Activated CD4-positive, alpha-beta T cell treated with anti-CD3 and anti-CD28 coated beads, Interleukin-2, amount 10 ng/mL, durations not matched to agents 7 days and 5 days (primary cell): ENCODE measurements at places on chromosomes 2 and 18.

DNA sequence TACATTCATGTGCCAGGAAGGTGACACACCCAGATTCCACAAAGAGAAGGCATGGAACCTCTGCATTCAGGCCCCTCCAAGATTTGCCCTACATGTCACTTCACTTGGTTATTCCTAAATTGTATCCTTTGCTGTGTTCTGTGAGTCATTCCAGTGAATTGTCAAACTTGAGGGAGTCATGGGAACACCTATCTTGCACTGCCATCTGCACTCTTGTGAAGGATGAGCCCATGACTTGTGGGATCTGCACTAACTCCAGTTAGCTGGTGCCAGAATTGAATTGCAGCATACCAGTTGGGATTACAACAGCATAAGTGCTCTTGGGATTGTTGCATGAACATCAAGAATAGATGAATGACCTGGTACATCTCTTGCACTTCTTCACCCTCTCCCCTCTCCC is 1288.0 kb upstream of the ZEB2 start:
- no peak for DNase-seq

GRCh38 chr2:101823347-101823791 is 125.9 kb downstream of the MAP4K4 start:
- DNase-seq = peak; percentile 78

DNA sequence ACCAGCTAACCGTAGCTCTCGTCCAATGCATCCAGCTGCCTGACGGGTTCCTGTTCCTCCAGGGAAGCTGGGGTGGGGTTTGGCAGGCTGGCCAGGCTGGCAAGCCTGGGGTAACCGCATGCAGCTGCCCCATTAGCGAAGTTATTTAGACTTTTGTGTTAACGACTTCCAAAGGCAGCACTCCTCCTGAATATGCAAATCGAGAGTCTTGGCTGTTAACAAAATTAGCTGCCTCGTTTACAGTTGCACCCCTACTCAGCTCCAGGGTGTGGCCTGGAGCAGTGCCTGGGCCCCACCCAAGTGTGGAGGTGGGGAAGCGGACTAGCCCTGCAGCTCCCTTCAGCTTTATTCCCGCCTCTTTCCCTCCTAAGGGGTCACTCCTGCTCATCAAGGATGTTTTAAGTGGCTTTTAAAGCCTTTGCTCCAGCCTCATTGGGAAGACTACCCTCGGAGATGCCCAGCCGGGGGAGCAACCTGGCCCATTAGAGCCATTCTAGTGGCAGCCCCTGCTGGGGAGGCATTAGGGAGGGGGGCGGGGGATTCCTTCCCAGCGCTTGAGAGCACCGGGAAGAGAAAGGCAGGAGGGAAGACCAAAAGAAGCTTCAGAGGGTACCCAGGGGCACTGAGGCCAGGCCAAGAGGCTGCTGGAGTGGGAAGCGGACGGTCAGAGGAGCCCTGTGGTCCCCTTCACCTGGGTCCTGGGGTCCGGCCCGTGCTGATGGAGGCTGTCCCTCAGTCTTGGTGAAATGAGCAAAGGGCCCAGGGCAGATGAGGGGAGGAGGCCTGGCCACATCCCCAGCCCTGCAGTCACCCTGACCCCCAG is 204.1 kb downstream of the CELF4 start:
- no peak for DNase-seq

DNA sequence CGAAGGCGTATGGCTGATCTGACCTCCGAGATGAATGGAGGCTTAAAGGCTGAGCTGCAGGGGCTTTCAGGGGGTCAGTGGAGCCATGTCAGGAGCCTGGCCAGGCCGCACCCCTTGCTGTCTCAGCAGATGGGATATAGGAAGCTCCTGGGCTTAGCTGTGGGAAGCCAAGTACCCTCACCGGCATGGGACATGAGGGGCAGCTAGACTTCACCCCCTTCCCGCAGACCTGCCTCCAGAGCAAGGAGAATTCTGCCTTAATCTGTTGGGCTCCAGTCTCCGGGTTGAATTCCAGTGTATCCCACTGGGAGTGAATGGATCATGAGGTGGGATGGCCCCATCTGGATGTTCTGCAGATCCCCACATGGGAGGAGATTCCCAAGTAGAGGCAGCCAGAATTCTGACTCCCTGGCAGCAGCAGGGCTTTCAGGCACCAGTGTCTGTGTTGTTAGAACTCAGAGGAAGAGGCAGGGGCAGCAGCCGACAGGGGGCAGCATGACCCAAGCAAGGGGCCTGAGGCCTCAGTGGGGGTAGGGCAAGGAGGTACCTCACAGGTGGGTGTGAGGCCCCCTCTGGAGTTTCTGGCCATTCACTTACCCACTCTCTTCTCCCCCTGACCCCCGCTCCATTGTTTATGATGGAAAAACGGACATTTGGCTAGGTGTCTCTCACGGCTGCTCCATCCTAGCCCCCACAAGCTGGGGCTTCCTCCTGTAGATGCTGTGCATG is 19.1 kb downstream of the CAPG start:
- DNase-seq = peak; percentile 83

GRCh38 chr2:227853204-227853629 is 18.2 kb upstream of the DAW1 start:
- DNase-seq = no peak

DNA sequence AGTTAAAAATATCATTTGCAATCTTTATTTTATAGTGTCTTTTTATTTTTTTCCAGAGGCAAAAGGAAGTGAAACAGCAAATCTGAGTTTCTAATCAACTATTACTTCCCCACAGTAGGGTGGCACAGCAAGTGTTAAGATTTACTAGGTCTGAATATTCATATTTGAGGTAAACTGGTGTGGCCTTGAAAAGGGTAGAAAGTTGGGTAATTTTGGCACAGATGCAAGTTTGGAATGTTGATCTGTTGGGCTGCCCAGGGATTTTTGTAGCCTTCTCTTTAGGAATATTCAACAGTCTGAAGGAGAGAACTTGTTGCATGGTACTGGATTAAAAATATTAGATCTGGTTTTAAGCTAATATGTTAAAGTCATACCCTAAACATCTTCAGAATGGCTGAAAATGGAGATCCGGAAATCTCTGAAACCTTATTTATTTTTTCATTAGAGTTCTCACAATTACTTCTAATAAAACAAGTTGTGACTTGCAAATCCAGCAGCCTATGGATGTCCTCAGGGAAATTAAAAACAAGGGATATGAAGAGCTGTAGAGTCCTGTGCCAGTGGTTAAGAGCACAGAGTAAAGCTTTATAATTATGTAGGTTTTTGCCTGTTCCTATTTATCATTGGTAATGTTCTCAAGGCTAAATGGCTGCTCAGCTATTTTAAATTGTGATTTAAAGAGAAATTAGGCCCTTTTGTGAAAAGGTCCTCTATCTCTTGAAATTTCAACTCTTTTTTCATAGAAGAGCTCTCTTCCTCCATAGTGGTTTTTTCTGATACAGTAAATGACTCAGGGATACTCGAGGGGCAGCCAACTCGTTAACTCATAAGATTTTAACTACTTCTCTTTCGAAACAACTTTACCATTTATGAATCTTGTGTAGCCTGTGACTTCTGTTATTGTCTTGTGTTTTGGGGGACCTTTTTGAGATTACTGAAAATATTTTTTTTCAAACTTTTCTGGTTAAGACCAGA is 11.0 kb downstream of the TANK start:
- no peak for DNase-seq
